Karpas-422 (cell line): ENCODE measurements at places on chromosomes 11 and 22. TPM values are rescaled to one million over a fixed set of nuclear protein-coding genes. Genes with fewer than 3 reads are reported as not detected.
A peak's percentile ranks its signal among the peaks of the same experiment; 100 is the strongest.

DNA sequence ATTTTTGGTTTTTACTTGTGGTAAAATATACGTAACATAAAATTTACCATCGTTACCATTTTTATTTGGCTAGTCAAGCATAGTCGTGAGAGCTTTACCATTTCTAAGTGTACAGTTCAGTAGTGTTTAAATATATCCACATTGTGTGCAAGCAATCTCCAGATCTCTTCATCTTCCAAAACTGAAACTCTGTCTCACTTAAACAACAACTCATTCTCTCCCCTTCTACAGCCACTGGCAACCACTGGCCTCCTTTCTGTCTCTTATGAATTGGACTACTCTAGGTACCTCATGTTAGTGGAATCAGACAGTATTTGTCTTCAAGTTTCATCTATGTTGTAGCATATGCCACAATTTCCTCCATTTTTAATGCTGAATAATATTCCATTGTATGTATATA, 37.4 kb downstream of the SMC1B start:
- no peak for DNase-seq

Gene NXPE4
- total RNA-seq = not detected in 2 replicates

Gene ZP1
- total RNA-seq = not detected in 2 replicates

Gene ZFPL1
- total RNA-seq = 19.0 and 40.7 TPM in 2 replicates

DNA sequence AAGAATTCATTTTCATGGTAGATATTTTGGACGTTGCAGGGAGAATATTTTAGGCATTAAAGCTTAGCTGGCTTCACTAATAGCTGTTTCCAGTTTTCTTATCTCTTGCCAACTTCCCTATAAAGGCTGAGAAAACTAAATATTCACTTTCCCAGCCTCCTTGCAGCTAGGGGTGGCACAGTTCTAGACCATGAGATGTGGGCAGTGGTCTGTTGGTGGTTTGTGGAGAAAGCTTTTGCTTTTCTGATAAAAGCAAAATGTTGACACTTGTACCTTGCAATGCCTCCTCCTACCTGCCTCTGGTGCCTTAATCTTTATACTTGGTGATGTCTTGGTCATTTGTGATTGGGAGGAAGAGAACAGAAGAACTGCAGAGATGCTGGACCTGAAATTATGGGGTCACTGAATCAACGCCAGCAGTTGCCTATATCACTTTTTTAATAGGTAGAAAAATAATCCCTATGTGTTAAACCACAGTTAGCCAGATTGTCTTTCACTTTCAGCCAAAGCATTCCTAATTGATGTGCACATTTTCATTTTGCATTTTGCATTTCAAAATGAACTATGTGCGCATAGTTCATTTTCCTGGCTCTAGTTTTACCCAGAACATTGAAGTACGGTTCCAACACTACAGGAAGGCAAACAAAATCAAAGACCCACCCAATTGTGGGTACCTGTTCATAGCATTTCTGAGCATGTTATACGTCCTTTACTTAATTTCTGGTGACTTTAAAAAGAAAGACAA, 24.9 kb upstream of the ABTB2 start:
- DNase-seq = no peak

DNA sequence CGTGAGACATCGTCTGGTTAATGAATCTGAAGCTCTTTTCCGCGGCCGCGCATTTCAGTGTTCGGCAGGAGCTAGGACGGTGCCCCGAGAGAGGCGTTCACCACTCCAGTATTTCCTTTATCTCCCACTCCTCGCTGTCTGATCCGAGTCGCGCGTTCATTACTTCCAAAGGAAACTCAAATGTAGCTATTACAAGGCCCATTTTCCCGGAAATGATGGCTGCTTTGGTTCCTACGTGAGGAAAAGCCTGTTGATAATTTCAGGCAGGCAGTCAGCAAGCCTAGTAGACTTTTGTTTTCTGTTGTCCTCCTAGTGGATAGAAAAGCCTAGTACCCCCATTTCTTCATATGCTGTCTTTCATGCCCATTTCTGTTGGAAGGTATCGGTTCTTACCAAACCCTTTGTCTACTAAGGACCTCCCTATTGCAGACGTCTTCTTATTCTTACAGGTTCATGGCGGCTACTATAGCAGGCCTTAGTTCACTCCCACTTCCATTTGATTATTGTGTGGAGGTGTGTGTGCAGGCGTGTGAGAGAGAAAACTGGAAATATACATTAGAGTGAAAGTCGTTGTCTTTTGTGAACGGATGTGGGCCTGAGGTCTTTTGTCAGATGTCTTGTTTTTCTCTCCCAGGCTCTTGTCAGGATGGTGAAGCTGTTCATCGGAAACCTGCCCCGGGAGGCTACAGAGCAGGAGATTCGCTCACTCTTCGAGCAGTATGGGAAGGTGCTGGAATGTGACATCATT, 737 bp downstream of the RBM4 start:
- DNase-seq = peak; percentile 56

Gene TMA7B
- not detected in 2 replicates for total RNA-seq

DNA sequence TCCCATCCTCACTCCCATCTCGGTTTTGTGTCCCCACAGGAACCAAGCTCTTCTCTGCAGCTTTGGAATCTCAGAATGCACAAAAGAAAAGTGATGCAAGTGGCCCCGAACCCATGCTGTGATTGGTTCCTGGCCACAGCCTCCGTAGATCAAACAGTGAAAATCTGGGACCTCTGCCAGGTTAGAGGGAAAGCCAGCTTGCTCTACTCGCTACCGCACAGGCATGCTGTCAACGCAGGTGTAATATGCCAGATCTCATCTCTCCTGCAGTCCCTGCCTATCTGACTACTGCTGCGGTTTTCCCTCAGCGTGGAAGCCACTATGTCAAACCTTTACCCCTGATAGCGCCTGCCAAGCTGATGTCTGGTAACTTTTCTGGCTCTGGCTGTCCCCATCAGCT, 200.5 kb upstream of the LRRC4C start:
- no peak for DNase-seq

DNA sequence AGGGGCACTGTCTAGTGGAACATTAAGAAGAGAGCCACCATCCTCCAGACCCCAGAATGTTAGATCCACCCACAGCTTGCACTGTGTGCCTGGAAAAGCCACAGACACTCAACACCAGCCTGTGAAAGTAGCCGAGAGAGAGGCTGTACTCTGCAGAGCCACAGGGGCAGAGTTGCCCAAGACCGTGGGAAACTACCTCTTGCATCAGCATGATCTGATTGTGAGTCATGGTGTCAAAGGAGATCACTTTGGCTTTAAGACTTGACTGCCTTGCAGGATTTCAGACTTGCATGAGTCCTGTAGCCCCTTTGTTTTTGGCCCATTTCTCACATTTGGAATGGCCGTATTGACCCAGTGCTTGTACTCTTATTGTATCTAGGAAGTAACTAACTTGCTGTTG, 115.9 kb upstream of the CCDC179 start:
- no peak for DNase-seq

Gene OR2D3
- total RNA-seq = not detected in 2 replicates

DNA sequence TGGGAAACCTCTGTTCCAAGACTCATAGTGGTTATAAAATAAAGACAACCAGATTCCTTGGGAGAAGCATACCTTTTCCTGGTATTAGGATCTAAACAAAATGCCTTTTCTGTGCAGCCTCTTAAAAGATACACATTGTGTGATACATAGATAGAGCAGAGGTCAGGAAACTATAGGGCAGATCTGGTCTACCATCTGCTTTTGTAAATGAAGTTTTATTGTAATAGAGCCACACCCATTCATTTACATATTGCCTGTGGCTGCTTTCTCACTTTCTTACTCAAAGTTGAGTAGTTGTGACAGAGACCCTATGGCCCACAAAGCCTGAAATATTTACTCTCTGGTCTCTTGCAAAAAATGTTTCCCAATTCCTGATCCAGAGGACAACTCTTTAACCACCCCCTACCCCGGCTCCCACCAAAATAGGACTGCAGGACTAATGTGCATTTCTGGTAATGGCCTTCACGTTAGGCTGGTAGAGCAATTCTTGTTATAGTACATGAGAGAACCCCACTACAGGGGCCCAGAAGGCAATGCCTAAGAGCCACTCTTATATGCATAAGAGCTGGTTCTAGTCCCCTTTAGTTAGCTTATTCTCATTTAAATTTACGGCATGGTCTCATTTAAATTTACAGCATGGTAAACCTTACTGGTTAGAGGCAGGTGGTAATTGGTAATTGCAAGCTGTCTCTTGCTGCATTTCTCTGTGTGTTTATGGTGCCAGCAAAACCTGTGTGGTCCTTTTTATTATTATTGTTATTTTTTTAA, 76.8 kb upstream of the YWHAH start:
- no peak for DNase-seq
